Activated T-cell treated with anti-CD3 and anti-CD28 coated beads, Interleukin-2, amount 50 U/mL, for 4 hours (primary cell): ENCODE measurements at places on chromosomes 3 and 15.

DNA sequence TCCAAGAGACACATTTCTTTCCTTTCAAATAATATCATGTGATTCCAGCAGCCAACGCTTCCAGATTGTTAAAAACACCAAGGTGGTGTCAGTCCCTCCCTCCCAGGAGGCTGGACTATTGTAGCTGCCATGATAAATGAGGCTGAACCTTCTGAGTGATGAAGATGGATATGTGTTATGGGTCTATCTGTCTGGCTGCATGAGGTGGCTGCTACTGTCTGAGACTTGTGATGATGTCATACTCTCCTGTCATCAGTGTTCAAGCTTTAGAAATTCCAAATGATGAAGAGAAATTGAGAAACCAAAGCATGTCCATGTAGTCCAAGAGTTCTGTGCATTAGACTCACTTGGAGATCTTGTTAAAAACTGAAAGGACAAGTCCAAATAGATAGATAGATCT lies 683.0 kb downstream of the NTRK3 start:
- no peak for DNase-seq

DNA sequence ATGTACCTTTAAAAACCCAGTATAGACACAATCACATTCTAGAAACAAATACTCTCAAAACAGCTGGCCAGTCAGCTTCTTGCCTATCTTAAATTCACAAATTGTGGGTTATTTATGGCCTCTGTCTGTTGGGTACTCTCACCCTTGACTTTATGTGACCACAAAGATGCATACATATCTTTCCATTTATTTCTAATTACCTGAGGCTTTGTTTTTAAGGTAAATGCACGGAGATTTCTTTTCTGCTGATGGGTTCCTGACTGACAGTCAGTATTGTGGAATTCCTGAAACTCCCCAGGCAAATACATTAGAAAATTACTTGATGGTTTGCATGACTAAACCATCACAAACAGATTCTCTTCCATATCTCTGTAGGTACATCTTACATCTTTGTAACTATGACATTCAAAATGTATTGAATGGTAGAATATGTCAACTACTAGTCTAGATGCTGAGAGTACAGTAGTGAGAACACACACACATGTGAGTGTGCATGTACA lies 107.7 kb downstream of the EDEM1 start:
- no peak for DNase-seq

DNA sequence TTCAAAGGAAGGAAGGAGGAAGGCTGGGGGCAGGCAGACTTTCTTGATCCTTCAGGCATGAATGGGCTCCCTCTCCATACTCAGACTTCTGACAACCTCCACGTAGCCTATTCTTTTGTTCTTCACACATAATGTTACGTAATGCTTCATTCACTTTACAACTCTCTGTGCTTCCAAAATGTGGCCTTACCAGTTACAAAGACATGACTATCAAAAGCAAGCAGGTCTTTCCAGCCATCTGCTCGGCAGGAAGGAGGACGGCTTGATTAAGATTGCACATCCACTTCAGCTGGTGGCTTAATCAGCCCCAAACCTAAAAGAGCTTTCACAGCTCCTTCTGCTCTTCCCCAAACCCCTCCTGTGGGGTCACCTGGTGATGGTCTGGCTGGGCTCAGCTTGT lies 263.2 kb downstream of the XXYLT1 start:
- DNase-seq = no peak

DNA sequence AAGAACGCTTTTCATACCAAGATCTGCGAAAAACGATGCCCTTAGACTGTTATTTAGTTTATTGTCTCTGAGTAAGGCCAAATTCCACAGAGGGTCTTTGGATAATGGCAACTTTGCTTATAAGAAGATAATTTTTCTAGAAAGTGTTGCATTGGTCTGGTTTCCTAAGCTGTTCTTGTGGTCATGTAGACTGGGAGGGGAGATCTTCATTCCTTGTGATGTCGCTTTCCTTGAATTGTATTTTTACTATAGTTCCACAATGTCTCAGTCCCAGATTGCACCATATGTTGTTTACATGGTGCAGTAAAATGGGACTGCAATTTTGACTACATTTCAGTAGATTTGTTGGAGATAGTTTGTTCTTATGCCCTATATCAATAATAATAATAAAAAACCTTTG lies 28.8 kb upstream of the ST3GAL6 start:
- DNase-seq = no peak

GRCh38 chr15:58142827-58143461 lies 4.8 kb downstream of the AQP9 start:
- no peak for DNase-seq

GRCh38 chr15:88476635-88477060 lies 9.1 kb downstream of the MRPS11 start:
- no peak for DNase-seq

DNA sequence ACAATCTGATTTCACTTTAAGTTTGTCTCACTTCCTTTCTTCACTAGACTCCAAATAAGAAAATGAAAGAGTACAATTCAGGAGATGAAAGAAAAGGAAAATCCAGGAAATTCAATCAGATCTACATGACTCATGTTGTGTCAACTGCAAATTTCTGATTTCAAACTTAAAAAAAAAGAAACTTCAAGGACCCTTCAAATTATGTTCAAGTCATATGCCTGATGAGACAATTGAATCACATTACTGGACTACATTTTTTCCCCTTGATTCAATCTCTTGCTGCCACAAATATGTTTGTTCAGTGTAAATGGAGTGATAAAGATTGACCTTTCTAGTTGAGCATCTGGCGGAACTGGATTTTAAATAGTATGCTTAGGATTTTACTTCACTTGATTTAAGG lies 37.4 kb downstream of the FRMD5 start:
- DNase-seq = no peak

- DNase-seq = peak; percentile 44
Measured at GRCh38 chr15:68209735-68210408, 4.7 kb upstream of the CALML4 start.

DNA sequence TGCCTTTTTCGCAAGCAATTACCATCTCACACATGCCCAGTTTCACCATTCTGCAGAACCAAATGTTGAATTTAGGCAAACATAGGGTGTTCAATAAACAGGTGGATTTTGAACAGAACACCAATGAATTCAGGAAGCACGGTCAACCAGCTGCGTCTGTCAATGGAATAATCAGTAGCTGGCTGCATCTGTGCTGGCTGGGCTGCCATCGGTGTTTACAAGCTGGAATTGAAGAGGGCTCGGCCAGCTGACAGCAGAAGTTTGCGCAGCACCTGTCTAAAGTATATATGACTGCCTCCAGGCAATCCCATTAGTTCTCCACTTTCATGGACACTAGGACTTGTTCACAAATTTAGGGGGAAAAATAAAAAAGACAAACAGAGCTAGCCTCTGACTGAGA lies 996.4 kb upstream of the CFAP20DC start:
- DNase-seq = no peak

DNA sequence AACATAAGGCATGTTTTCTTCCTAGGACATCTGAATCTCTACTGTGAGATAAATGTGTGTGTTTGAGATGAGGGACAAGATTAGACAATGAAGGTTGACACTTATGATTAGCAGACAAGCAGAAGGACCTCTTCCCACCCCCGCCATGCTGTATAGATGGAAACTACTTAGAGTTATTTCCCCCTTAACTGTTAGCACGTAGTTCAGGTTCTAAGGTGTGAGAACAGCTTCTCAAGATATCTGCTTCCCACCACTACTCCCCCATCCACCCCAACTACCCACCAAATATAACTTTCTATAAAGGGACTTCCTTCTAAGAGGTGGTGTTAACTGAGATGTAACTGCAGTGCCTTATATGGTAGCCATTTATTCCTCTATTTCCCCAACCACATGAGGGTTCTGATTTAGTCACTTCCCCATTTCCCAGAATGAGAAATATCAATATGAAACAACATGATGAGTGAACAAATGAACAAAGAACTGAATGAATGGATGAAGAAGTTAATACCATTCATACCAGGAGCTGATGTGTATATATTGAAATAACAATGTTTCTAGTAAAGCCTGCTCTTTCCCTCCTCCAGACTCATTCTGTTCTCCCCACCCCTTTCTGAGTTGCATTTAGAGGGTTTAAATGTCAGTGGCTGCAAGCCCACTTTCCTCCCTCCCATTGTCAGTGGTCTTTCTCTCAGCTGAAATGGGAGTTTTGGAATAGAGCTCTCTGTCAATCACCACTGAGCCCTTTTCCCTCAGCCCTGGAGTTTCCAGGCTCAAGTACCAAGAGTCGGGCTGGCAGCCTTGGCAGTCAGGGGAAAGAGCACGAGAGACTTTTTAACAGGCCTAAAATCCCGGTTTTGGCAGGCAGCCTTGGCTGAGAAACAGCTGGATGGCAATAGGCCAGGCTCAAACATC lies 7.7 kb upstream of the RFTN1 start:
- DNase-seq = no peak

DNA sequence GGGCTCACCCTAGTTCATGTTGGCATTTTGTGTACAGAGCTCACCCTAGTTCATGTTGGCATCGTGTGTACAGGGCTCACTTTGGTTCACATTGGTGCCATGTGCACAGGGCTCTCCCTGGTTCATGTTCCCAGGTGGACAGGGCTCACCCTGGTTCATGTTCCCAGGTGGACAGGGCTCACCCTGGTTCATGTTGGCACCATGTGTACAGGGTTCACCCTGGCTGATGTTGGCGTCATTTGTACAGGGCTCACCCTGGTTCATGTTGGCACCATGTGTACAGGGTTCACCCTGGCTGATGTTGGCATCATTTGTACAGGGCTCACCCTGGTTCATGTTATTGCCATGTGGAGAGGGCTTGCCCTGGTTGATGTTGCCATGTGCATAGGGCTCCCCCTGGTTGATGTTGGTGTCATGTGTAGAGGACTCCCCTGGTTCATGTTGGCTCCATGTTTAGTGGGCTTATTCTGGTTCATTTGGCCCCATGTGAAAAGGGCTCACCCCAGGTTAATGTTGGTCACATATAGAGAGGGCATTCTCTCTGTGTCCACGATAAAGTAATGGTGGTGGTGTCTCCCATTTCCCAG lies 31.7 kb upstream of the NR2C2 start:
- no peak for DNase-seq

- DNase-seq = no peak
Measured at GRCh38 chr3:192042116-192042515, 581.2 kb downstream of the PYDC2 start.

DNA sequence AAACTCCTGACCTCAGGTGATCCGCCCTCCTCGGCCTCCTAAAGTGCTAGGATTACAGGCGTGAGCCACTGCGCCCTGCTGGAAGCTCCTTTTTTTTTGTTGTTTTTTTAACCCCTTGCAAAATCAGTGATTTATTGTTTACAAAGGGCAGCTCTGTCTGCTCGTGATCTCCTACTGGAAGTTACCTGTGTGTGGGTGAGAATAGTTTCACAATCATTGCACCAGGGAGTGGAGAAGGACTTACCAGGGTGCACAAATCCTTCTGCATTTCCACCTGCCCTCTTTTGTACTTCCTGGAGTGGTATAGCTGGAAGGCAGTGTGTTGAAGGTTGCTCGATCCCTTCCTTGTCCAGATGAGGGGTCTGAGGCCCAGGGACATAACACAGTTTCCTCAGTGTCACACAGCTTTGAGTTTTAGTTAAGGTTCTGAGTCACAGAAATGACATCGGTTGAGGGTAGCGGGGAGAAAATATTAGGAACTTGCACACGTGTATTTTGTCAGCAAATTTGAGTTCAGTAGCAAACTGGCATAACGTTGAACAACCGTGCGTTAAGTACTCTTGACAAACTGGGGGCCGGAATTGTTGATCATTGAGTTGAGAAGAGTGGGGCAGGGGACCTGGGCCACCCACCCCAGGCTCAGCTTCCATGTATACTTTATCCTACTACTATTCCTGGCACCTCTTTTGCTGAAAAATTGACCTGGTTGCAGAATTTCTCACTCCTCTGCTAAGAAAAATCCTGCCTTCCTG lies 11.3 kb upstream of the TRAK1 start:
- DNase-seq = no peak

DNA sequence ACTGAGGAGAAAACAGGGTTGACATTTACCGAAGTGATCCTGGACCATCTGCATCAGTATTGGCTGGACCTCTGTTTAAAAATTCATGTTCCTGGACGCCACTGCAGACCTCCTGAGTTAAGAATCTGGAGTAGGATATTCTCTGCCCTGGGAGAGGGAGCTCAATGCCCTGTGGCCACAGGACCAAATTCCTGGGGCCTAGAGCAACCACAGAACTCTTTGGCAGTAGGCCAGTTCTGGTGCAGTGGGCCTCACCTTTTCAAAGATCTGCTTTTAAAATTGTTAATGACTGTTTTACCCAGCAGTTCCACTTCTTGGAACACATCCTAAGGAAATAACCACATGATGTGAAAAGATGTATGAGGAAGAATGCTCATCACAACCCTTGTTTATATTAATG lies 133.3 kb upstream of the ADPGK start:
- no peak for DNase-seq

GRCh38 chr3:55006244-55006676 lies 78.4 kb upstream of the LRTM1 start:
- DNase-seq = no peak

GRCh38 chr3:67587811-67588210 lies 66.6 kb downstream of the SUCLG2 start:
- DNase-seq = no peak

DNA sequence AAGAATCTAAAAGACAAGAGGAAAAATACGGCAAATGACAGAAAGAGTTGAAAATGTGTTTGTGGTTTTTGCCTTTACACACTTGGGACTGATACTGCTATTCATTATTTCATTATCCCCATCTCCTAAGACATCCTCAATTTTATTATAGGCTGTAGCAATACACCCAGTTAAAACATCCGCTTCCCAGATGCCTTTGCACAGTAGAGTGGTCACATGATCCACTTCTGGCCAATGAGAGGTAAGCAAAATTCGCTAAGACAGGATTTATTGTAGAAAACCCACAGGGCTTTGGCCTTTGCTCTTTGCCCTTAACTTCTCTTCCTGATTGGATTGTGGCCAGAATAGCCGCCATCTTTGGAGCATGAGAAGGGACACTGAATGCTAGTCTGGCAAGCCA lies 53.2 kb upstream of the BOC start:
- DNase-seq = no peak

DNA sequence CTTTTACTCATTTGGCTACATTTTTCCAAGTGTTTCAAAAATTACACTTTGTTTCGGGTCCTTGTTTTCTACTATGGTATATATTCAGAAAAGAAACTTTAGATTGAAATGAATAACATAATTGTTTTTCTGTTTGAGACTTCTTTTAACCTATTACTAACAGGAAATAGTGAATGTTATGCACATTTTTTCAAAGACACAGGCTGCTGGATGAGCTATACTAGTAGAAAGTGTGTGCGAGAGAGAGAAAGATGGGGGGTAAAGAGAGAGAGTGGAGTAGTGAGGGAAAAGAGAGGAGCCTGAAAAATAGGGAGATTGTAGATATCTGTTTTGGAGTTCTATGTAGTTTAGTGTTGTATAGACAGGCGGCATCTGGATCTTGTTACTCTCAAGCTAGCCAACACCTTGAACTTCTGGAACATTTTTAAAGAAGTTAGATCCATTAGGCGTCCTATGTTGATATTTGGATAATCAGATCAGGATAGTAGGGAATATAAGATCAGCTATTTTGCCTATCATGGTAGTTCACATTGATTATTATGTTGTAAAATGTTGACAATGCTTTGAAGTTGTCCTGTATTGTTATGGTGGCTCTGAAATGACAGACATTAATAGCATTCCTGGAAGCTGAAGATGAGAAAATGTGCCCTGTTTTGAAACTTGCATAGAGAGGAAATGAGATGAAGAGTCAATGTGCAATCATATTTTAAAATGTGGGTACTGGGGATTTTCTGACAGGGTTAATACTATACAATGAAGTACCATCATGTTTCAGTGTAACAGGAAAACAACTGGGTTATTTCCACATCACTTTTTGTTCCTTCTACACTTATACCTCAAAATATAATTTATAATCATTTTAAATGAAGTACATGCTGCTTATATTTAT lies 2.6 kb downstream of the RBMS3 start:
- no peak for DNase-seq
